NCI-H526 treated with DMSO at 0.1 percent for 48 hours (cell line): ENCODE measurements at places on chromosomes 5 and 9.

- DNase-seq = peak; percentile 3
Observed at GRCh38 chr5:141094481-141095262, at the start of gene PCDHB2. PCDHB2 (plus strand) TSS chr5:141094615; CDS start chr5:141094791, 176 bp downstream.

DNA sequence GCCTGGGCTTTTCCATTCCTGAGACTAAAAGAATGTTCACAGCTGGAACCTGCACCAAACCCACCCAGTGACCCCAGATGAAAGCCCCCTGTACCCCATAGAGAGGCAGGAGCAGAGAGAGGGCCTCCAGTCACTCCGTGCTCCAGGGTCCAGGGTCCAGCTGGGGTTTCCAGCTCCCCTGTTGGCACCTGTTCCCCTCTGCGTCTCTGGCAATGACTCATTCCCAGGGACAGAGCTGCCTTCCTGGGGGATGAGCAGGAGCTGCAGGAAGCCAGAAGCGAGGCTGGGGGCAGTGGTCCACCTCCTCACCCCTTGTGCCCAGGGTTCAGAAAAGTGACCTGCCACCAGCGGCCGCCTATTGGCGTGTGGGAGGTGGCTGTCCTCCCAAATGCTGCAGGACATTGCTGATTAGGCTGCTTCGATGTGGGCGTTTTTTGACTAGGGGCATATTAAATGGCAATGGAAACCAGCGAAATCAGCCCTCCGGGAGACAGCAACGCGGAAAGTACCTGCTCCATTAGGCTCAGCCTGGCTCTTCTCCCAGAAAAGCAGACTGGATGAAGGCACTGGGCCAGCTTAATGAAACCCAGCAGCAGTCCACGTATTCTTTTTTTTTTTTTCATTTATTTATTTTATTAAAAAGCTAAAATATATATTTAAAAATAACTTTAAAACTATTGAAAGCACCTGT lies 97.4 kb downstream of the DAP start:
- no peak for DNase-seq

DNA sequence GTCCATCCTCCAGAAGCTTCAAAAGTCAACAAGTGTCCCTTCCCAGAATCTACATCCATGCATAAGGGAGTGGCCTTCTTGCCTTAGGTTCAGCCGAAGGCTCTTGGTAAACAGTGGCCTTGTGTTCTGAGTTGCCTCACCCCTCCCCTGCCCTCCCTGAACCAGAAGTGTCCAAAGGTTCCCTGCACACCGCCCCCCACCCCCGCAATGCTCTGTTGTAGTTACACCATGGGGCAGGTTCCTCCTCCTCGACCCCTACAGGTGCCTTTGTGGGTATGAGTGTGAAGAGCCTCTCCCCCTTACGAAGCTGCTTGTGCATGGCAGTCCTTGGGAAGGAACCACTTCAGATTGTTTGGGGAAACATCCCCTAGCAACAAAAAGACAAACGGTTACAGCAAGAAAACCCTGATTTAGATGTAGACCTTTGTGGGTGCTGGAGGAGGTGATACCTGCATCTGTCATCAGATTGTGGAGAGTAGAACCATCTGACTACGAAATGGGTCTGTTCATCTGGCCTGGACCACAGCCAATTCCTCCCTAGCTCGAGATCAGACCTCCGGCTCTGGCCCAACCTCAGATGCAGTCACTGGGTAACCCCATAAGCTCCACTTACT lies 7.1 kb downstream of the SPACA9 start:
- DNase-seq = no peak

GRCh38 chr5:153400931-153401330 lies 89.5 kb upstream of the GRIA1 start:
- no peak for DNase-seq

- no peak for DNase-seq
Observed at GRCh38 chr5:33068786-33069185, 357.7 kb downstream of the NPR3 start.

GRCh38 chr9:121640076-121640475 lies 11.4 kb upstream of the DAB2IP start:
- peak; percentile 9 for DNase-seq

DNA sequence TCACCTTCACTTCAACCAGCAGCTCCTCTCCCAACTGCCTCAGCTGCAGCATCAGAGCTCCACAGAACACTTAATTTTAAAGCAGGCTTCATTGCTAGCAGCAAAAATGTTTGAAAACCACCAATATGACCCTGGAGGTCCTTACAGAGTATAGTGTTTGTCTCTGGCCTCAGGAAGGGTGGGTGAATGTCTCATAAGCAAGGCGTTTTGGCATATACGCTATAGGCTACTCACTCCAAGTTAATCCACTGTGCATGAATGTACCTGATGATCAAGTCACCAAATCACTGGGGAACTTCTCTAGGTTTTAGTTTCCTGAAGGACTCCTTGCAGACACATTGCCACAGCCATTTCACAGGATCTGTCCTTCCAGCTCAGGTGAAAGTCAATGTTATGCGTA lies 125.3 kb downstream of the GABBR2 start:
- DNase-seq = no peak

DNA sequence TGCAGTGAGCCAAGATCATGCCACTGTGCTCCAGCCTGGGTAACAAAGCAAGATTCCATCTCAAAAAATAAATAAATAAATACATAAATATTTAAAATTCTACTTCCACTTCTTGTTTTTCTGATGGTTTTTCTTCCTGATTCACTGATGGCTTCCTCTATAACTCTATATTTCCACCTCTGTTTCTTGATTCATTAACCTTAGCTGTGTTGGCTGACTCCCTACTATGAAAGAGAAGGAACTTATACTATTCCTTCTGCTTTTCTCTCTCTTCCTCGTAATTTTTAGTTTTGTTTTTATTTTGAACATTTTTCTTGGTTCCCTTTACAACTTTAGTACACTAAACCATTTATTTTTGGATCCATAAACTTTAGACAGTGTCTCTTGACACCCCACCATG lies 103.5 kb downstream of the MAMDC2 start:
- DNase-seq = no peak

DNA sequence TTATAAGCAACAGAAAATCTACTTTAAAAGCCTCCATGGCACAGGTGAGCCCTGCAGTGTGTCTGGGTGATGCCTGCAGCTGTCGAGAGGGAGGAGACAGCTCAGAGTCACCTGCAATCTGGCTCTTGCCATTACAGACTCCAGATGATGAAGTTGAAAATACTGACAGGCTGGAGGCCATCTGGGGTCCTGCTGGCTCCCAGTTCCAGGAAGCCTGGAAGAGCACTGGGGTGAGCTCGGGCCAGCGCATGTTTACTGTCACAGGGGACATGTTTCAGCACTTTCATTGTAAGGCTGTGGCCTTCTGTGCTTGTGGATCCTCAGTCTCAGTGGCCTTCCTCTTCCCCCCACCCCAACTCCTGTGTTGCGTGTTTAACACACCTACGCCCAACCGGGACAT lies 28.4 kb downstream of the CEL start:
- DNase-seq = no peak

DNA sequence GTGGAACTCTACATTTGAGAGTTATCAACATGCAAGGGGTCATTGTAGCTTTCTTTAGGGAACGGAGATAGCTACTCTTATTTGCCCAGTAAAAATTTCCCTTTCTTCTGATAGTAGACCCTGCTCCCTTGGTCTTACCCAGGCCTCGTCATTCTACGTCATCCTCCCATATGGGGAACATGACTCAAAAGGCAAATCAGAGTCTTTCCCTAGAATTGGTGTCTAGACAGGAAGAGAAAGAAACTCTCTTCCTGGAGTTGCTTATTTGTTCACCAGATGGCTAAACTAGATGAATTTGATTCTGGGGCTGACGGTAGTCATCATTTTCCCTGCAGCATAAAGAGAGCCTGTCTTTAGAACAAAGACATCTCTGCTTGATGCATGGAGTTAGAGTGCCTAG lies 12.2 kb upstream of the SLC38A9 start:
- no peak for DNase-seq

DNA sequence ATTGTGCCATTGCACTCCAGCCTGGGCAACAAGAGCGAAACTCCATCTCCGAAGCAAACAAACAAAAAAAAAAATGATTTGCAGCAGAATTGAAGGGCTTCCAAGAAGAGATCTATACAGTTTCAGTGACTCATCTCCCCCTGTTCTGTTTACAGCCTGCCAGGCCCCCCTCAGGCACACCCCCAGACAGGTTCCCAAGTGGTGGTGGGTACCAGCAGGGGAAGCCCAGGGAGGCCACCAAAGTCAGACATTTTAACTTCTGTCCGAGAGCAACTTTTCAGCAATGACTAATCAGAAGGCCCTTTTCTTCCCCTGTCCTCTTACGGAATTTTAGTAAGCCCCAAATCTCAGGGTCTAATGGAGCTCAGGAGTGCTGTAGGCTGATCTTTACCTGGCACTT lies 98.7 kb downstream of the PAX5 start:
- no peak for DNase-seq

DNA sequence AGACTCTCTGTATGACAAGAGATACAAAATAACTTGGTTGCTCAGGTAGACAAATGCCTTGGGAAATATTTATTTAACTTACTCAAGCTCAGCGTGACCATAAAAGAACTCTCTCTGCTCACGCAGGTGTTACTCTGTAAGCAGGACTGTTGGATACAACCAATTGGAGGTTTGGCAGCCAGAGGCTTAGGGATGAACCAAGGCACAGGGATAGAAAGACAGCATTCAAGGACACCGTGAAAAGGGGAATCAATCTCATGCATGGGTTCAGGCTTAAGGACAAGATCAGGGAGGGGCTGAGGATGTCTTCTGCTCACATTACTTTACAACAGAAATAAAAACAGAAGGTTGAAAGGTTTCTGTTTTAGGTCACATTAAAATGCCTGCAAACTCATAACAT lies 389.0 kb upstream of the BRINP1 start:
- DNase-seq = no peak

DNA sequence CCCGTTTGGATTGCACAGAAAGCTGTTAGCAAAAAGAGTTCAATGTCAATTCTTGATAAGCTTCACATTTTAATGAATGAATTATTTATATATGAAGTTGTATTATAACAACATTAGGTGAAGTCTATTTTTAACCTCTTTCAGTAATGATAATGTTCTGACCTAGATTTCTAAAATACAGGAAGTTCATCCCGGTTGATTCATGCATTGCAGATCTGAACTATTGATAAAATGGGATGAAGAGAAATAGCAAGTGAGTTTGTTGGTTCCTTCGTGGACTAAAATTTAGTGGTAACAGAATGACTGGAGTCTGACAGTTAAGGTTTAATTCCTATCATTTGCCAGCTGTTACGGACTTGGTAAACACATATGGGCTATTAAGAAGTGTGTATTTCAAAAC lies 180.5 kb downstream of the PCSK1 start:
- DNase-seq = no peak

- no peak for DNase-seq
Observed at GRCh38 chr5:166649676-166650075, 1641.8 kb upstream of the WWC1 start.

DNA sequence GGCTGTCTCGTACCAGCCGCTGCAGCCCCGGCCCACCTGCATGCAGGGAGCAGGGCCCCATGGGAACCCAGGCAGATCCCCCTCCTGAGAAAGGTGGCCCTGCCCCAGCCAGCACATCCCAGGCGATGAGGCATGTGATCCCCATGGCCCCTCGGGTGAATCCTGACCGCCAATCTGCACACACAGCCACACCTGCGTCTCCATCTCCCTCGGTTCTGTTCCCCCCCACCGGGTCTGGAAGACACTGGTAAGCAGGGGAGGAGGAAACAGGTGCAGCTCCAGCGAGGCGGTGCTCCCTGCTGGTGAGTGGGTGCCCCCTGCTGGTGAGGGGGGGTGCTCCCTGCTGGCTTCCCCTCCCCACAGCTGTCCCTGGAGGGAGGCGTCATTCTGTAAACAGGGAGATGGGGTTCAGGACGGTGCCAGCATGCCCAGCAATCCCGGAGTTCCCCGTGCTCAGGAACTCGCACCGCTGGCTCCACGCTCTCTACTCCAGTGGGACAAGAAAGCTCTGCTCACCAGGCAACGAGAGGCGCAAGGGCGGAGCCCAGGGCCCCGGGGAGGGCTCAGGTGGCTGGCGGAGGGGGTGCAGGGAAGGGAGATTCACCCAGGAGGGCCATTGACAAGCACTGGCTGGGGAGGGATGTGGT lies 28.4 kb upstream of the SLC12A7 start:
- DNase-seq = peak; percentile 71

- DNase-seq = no peak
Observed at GRCh38 chr9:96871176-96871575, 16.9 kb upstream of the ZNF782 start.

DNA sequence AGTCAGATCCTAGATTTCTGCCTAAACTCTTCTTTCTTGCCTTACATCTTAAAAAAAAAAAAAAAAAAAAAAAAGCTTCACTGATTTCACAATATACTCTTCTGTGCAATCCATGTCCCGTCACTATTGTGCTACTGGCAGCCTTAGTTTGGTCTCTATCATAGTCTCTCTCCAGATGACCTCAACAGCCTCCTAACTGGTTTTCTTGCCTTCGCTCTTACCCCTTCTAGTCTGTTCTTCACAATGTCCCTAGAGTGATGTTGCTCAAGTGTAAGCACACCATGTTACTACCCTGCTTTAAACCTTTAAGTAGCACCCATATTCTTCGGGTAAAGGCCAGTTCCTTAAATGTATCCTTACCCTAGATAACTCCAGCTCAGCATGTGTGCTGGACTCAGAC lies 25.8 kb downstream of the CD180 start:
- no peak for DNase-seq

DNA sequence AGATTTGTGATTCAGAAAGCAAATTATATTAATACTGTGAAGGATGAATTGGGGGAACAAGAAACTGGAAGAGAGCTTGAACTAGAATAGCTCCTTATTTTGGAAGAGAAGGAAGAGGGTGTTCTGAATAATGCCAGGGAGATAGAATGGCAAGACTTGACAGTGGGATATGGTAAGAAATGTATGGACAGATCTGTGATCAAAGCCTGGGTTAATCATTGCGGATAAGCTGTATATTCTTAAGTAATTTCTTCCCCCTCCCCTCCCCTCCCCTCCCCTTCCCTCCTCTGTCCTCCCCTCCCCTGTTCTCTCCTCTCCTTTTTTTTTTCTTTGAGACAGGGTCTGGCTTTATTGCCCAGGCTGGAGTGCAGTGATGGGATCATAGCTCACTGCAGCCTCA lies 10.1 kb upstream of the IL6ST start:
- no peak for DNase-seq

DNA sequence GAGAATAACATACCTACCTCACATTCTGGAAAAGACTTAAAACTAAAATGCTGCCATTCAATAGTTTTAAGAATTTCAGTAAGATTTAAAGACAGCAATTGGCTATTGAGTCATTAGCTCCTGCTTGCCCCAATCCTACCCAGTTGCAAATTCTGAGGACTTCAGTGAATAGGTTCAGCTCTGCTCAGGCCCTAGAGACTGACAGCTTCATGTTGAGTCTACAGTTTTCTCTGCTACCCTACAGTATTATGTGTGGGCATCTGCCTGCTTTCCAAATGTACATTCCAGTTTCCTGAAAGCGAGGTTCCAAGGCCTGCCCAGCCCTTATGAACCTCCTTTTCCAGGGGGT lies 61.5 kb downstream of the ARSB start:
- no peak for DNase-seq
